Urinary bladder (tissue), 4 donors: ENCODE measurements at places on chromosomes 16 and 17. TPM values are rescaled to one million over a fixed set of nuclear protein-coding genes. Genes with fewer than 3 reads are reported as not detected.

TMC7 gene
- total RNA-seq: 3.7 TPM

G6PC1 gene
- total RNA-seq: not detected

SPN gene
- 0.85 TPM for total RNA-seq

GRCh38 chr17:36493956-36494355, 7.5 kb downstream of the ZNHIT3 start:
- no peak for DNase-seq

DNA sequence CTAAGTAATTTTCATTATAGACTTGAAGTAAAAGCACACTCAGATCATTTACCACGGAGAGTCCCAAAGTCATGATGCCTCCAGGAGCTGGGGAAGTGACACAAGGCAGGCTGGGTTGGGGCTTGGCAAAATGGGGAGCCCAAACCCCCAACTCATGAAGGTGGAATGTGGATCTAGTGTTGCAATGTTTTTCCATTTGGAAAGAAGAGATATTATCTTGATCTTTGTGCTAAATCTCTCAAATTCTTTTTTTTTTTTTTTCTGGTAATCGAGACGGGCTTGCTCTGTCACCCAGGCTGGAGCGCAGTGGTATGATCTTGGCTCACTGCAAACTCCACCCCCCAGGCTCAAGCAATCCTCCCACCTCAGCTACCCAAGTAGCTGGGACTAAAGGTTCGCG, 7.5 kb upstream of the KCNG4 start:
- DNase-seq: no peak

GRCh38 chr16:64900019-64900418, 221.8 kb downstream of the CDH11 start:
- DNase-seq: no peak

DNA sequence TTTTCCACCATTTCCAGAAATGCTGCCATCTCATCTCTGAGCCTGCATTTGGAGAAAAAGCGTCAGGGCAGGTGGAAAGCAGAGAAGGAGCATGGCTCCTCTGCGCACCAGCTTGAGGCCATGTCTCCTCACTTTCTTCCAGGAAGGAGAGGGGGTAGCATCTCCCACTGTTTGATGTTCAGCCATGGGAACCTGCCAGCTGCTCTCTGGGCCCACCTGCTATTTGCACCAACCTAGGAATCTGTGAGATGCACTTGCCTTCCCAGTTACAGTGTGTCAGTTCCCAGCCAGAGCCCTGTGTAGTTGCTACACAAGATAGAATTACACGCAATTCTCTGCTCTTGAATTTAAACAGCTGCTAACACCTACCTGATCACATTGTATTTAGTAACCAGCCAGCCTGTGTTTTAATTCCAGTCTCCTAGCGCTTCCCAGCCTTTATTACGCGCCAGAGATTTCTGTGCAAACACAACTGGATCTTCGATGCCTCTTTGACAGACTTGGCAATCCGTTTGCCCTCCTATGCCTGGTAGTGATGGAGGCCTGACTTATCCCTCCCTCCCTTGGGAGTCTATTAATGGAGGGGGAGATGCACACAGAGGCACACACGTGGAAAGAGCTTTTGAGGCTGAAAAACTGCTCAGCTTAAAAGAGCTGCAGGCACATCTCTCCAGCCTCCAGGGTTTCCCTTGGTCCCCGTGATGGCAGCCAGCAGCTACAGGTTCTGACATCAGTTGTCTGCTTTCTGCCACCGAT, 98.1 kb upstream of the SEC14L1 start:
- DNase-seq: no peak

GRCh38 chr17:14768923-14769322, 468.0 kb downstream of the HS3ST3B1 start:
- DNase-seq: no peak

DNA sequence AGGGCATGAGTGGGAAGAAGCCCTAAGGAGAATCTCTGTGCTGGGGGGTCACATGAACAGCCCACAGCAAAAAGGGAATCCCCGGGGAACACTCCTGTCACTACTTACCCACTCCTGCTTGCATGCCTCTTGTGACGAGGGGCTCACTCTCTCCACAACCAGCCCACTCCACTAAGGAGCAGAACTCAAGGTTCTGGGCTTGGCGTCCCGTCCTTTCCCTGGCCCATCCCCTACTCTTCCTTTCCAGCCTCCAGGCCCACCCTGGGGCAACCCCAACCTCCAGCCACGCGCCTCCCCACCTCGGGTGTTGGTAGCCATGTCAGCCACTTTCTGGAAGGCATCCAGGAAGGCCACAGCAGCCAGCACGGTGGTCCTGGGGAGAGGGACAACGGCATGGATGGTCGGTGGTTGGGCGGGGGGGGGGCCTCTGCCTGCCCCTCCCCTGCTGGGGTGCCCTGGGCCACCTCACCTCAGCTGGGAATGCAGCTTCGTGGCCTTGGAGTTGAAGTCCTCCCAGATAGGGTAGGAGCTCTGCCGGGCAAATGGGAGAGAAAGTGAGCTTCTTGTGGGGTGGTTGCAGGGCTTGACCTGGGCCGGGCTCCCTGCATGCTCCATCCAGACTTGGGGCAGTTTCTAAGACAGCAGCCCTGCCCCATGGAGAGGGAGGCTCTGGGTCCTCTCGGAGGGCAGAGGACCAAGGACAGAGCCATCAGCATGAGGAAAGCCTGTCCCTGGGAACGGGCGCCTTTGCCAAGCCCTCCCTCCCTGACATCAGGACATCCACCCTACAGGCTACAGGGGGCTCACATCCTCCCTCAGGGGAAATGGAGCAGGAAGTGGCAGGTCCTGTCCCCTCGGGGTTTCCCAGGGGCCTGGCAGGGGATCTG, 5.1 kb downstream of the MTSS2 start:
- DNase-seq: no peak

DNA sequence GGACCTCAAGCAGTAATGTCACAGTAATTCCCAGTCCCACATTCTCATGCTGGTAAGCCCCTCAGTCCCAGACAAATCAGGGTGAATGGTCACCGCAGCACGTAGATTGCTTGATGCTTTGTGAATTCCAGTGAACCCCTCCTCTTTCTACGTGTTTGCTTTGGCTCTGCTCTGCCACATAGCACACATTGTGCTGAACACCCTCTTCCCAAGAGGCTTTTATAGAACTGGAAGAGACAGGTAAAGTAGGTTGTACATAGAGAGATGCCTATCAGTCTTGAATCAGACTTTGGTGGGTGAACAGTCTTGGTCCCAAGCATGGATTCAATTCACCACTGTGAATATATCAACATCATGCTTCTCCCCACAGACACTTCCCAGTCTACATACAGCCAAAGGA, 579 bp upstream of the KRTAP9-6 start:
- DNase-seq: peak; percentile 10

DNA sequence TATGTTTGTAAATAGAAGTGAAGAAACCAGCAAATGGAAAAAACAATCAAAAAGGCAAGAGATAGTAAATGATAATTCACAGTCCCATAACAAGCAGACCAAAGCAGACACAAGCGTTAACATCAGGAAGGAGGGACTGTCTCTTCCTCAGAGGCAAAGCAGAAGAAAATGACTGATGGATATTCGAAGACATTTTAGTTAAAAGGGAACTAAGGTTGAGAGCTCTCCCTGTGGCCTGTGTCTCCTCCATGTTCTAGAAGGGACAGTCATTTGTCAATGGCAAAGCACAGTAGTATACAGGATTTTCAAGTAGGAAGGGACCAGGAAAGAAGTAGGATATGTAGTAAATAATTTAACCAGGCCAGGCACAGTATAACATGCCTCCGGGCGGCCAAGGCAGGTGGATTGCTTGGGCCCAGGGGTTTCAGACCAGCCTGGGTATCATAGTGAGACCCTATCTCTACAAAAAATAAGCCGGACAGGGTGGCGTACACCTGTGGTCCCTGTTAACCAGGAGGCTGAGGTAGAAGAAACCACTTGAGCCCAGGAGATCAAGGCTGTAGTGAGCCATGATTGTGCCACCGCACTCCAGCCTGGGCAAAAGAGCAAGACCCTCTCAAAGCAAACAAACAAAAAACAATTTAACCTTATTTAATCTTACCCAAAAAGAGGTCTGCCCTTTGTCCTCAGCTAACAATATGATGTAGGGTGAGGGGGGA, 3.7 kb downstream of the ZDHHC7 start:
- no peak for DNase-seq
